T follicular helper cell (primary cell): ENCODE measurements at places on chromosomes 2 and 18.

- no peak for DNase-seq
Measured at GRCh38 chr2:102826904-102827303, 65.1 kb downstream of the TMEM182 start.

GRCh38 chr2:241926541-241927311 is 57.2 kb downstream of the RTP5 start:
- DNase-seq: no peak

GRCh38 chr2:181656450-181657291 is at the start of gene CERKL:
Gene CERKL, minus strand, starts transcription at chr2:181657105. Its CDS starts 99 bp downstream, at chr2:181657006.
- DNase-seq: no peak

- DNase-seq: no peak
Measured at GRCh38 chr2:227578642-227579041, 20.1 kb upstream of the SCYGR2 start.

- no peak for DNase-seq
Measured at GRCh38 chr2:207896525-207897285, 127.0 kb upstream of the FZD5 start.

DNA sequence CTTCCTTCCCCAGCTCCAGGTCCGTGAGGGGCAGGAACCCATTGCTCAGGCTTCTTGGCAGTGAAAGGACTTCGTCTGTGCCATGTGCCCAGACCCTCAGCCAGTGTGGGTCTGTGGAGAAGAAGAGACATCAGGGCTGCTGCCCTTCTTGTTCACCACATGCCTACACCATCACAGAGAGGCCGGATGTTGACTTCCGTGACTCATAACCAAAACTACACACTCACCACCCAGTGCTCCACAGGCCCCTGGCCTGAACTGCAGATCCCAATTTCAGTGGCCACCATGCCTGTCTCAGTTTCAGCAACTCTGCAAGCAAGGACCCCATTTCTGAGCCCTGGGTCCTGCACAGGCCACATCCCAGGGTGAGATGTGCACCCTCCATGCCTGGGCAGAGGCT is 332.6 kb upstream of the SALL3 start:
- DNase-seq: no peak

DNA sequence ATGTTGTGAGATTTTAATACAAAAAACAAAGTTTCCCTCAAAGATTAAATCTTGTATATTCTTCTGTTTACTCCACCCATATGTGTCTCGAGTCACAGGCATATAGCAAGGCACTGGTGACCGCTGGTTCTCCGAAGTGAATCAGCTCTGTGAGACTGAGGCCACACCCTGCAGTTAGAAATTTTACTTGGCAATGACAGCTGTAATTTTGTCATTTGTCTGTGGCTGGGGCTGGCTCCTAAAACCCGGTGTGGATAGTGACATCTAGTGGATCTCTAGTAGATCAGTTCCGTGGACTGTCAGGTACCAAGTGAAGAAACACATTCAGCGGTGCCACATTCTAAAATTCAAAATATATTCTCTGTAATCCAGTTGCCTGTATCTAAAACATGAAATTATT is 278.0 kb downstream of the NEDD4L start:
- DNase-seq: peak; percentile 1

GRCh38 chr2:76953733-76954347 is 568.3 kb downstream of the LRRTM4 start:
- no peak for DNase-seq

DNA sequence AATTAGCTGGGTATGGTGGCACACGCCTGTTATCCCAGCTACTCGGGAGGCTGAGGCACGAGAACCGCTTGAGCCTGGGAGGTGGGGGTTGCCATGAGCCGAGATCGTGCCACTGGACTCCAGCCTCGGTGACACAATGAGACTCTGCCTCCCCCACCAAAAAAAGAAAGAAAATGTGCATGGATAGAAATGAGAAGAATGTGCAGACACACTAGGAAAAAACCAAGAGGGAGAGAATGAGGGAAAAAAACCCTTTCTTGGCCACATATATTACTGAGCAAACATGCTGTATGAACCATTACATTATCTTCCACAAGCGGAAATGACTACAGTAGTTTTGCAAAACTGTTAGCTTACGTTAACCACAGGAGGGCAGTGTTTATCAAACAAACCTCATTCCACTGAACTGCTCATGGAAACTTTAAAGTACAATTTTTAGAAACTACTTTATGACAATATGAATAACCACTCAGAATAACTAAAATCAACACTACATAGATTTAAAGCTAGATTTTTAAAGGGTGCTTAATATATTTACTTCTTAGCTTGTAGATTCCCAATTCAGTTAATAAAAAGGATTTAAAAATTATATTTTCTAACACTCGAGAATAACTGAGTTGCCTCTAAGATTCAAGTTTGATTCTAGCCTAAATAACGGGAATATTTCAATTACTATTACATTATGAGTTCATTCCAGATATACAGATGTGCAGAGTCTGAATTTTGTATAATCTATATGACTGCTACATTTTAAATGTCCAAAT is 26.4 kb downstream of the ASXL2 start:
- no peak for DNase-seq

DNA sequence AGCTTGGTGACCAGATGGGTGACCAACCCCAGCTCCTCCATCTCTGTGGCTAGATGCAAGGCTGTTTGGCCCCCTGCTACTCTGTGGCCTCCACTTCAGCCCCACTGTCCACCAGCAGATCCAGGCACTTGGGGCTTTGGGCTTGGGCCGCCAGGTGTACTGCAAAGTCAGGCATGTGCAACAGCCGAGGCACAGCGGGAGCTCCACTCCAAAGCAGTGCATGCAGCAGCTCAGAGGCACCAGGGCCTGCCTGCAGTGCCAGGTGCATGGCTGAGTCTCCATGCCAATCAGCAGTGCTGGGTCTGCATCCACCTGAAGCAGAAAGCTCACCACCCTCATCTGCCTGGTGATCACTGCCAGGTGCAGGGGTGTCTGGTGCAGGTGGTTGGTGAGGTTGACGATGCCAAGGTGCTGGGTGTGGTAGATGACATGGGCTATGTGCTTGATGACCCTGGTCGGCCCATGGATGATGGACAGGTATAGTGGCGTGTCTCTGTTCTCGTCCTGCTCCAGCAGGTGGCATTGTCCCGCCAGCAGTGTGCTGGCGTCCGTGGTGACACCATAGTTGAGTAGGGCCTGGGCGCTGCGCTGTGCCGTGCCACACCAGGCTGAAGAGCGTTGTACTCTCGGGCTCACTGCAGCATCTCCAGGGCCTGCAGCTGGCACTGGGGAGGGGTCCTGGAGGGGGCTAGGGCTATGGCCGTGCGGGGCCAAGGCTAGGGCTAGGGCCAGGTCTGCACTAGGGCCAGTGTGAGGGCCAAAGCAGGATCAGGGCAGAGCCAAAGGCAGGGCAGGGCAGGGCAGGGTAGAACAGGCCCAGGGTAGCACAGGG is 1.0 kb upstream of the ANKRD62 start:
- DNase-seq: no peak

DNA sequence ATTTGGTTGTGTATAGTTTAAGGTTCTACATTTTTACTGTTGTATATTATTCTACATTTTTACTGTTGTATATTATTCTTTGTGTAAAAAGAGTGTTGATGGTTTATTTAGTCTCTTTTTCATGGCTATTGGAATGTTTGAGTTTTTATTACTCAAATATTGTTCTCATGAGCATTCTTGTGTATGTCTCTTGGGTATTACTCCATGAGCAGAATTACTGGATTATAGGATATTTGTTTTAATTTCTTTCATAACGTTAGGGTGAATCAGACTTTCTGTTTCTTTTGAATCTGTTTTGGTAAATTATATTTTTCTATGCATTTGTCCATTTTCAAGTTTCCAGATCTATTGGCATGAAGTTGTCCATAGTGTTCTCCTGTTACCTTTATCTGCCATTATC is 111.6 kb downstream of the DYNAP start:
- no peak for DNase-seq

DNA sequence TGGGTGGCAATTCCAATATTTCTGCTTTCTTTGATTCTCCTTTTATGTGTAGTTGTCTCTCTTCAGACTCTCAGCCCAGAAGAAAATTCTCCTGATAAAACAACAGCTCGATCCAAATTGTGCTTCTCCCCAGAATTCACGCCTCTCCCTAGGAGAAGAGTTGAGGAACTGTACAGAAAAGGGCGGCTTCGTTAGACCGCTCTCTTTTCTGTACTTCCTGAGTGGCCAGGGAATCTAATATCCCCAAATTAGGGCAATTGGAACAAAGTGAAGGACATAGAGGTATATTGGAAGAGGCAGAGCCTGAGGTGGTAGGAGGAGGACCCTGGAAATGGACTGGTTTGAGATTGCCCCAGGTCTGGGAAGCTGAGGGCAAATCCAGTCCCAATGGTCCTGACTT is 5.6 kb downstream of the ADCYAP1 start:
- DNase-seq: no peak
